Stimulated activated CD4-positive, alpha-beta T cell treated with anti-CD3 and anti-CD28 coated beads, Interleukin-4, amount 100 ng/mL, for 24 hours (primary cell): ENCODE measurements at places on chromosomes 2 and 18.
A peak's percentile ranks its signal among the peaks of the same experiment; 100 is the strongest.

DNA sequence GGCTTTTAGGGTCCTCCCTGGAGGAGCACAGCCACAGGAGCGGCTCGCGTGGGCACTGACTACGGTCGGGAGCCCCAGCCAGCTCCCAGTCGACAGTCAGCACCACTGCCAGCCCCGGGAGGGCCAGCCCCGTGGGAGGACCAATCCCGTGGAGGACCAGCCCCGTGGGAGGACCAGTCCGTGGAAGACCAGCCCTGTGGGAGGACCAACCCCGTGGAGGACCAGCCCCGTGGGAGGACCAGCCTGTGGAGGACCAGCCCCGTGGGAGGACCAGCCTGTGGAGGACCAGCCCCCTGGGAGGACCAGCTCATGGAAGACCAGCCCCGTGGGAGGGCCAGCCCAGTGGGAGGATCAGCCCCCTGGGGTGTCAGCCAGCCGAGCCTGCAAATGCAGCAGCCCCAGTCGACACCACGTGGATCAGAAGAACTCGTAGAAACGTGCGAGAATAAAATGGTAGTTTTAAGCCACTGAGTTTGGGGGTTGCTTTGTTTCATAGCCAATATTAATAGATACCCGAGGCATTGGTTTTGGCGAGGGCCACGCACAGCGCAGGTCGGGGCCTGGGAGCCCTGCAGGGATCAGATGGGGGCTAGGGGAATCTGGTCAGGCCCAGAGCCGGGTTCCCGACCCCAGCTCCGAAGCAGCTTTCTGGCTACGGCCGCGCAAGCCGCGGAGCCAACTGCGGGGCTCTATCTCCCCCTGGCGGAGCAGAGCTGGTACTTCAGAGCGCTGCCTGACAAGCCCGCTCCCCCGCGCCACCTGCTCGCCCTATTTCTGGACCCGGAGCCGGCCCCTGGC is 73.0 kb downstream of the TEX51 start:
- peak; percentile 65 for DNase-seq

GRCh38 chr2:221747289-221747972 is 175.3 kb upstream of the EPHA4 start:
- no peak for DNase-seq

DNA sequence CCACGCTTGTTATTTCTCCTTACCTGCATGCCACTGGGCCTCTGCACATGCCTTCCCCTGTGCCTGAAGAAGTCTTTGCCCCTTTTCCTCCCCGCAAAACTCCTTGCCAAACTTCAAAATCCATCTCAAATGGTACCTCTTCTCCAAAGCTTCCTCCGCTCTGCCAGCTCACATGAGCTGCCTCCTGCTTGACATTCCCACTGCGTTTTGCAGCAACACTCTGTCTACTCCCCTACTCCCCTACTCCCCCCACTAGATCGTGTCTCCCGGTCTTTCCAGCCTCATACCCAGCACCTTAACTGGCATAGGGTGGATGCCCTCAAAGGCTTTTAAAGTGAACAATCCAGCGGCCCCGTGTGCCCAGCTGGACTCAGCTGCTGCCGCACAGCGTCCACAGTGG is 65.8 kb downstream of the TNS1 start:
- no peak for DNase-seq

- no peak for DNase-seq
These were observed 81.1 kb upstream of the EPHA4 start for GRCh38 chr2:221653182-221653581.

- no peak for DNase-seq
These were observed 163.0 kb downstream of the MREG start for GRCh38 chr2:215850380-215850779.

DNA sequence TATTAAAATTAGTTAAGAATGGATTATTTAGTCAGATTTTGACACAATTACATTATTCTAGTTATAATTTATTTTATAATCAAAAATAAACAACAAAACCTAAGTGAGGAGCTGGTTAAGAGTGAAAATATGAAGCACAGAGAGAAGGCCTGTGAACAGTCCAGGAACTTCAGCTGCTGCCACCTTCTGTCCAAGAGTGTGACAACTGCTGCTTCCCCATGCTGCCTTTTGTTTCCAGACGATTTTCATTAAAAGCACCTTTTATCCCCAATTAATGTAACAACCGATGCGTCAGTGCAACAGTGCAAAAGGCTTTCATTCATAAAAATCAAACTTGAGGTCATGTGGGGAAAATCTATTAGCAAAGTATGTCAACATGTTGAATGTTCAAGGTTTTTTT is 363.6 kb downstream of the CTNNA2 start:
- no peak for DNase-seq

DNA sequence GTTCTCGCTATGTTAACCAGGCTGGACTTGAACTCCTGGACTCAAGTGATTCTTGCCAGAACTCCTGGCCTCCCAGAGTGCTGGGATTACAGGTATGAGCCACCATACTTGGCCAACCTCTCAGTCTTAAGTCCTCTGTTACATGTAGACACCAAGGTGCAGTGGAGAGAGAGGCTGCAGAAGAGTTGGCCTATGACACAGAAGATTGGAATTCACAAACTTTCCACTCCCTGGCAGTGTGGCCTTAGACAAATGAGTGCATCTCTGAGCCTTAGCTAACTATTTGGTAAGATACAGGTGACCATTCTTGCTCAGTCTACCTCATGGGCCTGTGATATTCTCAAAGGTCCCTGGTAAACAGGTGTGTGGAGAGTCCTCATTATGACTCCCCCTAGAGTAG is 159.7 kb downstream of the MYCN start:
- DNase-seq = no peak

DNA sequence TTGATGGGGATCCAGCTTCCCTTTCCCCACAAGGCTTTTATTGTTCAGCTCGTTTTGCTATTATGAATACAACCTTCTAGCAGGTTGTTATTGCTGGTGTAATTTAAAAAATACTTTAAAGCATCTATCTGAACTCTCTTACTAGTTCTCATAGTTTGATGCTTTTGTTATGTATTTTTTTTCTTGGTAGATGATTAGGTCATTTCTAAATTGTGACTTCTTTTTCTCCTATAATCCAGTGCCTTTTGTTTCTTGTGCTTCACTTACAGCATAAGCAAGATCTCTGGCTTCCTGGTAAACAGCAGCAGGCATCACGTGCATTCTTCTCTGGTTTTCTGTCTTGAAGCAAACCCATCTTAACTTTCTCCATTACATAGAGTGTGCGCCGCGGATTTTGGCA is 96.1 kb downstream of the FAM168B start:
- no peak for DNase-seq

DNA sequence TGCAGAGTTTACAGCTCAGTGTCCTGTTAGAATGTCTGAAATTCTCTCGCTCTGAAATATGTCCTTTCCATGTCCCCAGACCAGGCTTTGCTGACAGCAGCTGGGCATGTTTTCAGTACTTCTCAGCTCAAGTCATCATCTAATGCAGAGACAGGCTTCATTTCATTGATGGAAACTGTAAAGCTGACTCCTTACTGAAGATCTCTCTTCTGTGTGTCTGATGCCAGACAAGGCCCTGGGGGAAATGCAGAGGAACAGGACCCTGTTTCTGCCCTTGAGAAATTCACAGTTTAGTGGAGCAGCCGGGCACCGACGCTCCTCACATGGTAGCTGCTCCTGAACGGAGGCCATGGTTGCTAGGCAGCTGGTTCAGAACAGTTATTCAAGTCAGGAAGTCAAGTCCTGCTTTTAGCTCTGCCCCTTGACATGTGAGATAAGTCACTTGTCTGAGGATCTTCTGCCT is 24.6 kb upstream of the FZD7 start:
- no peak for DNase-seq
